ENCODE measurements at places on chromosomes 2 and 18.

GRCh38 chr2:218827701-218828476 lies 3.7 kb downstream of the PRKAG3 start:
- DNase-seq: no peak

GRCh38 chr2:210458395-210458794 lies 18.2 kb downstream of the LANCL1 start:
- no peak for DNase-seq

GRCh38 chr18:57925706-57926105 lies 118.3 kb upstream of the NEDD4L start:
- no peak for DNase-seq

- DNase-seq: no peak
Observed at GRCh38 chr2:16693854-16694253, 28.2 kb upstream of the CYRIA start.

DNA sequence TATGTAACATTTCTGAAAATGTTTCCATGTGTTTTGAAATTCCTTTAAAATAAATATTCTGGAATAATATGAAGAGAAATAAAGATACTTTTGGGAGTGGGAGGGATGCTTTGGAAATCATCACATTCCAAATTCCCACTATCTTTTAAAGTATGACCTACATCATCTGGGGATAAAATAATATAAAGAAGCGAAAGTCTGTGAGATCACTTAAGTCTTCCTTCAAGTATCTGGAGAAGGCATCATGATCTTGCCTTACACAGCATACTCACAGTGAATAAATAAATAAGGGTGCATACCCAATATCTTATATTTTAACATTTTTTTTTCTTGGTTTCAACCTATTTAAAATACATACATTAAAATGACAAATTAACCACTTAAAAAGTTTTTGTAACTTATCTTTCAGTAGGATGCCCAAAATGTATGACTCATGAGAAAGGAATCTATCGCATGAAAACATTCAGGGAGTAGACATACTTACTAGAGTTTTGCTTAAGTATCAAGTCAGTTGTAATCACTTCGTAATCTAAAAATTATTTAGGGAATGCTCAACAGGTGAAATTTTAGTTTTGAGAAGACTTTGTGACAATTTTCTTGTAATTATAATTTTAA lies 248.3 kb upstream of the COL3A1 start:
- DNase-seq: no peak

DNA sequence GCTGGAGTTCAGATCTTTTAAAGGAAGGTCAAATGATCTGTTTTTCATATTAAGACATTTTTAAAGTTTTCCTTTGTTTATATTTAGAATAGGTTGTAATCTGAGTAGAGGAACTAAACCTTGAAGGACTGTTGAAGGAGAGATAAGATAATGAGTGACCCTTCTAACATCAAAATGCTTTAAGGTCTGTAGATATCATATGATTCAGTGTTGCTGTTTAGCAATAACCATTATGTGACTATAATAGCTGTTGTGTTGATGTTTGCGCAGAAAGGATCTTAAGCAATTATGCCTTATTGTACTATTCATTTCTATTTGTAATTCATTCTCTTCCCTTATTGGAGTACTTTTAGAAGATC lies 60.0 kb downstream of the SLC16A14 start:
- DNase-seq: no peak

- no peak for DNase-seq
Observed at GRCh38 chr2:182763311-182763912, 47.4 kb downstream of the DNAJC10 start.

DNA sequence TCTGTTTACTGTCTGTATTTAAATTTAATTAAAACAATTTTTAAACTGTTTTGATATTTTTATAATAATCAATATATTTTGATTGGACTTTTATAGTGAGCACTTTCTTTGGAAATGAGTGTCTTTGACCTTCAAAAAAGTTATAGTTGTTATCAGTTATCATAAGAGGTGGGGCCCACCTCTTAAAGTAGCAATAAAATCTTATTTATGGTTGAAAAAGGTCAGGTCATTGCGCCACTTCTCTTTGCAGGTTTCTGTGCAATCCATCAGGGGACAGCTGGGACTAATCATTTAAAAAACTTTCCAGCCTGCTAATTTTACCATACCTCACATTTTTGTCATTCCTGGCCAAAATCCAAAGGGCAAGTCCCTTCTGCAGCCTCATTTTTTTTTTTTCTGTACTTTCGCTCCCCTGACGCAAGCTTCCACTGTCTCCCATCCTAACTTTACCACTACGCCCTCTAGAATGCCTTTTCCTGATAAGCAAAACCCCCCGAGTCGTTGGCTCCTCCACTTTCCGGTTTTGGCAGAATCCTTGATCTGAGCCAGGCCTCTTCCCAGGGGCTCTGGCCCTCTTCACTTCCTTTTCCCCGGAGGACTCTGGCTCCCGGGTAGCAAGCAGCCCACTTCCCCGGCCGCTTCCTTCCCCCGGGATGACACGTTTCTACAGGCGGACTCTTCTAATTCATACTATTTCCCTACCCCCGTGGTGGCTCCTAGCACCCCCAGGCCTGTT lies 1.1 kb upstream of the SEH1L start:
- peak; percentile 23 for DNase-seq

DNA sequence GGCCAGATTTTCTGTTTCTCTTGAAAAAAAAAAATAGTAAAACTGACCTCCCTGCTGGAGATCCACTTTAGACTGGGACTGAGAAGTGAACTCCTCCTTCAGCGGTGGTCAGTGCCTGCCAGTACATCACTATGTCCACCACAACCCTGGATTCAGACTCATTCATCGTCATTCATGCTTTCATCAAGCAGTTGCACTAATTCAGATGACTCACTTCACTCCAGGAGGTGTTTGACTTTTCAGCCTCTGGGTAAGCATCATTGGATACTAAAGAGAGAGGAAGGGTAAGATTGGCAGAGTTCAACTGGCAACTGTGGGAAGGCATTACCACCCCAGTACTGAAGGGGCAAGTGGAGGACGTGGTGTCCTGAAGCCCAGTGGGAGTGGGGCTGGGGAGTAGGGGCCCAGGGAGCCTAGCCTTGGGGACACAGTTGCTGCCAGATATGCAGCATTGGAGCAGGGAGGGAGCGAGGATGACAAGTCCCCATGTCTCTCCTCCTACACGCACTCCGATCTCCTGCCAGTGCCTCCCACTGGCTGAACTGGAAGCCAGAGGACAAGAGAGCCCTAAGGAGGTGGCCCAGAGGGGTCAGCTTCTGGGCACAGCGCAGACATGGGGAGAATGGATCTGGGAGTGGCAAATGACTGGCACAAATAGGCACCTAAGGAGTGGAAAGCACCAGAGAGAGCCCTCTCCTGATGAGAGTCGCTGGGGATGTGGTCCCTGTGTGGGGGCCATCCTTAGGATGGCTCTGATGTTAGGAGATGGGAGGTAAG lies 111.1 kb downstream of the TGFA start:
- no peak for DNase-seq

DNA sequence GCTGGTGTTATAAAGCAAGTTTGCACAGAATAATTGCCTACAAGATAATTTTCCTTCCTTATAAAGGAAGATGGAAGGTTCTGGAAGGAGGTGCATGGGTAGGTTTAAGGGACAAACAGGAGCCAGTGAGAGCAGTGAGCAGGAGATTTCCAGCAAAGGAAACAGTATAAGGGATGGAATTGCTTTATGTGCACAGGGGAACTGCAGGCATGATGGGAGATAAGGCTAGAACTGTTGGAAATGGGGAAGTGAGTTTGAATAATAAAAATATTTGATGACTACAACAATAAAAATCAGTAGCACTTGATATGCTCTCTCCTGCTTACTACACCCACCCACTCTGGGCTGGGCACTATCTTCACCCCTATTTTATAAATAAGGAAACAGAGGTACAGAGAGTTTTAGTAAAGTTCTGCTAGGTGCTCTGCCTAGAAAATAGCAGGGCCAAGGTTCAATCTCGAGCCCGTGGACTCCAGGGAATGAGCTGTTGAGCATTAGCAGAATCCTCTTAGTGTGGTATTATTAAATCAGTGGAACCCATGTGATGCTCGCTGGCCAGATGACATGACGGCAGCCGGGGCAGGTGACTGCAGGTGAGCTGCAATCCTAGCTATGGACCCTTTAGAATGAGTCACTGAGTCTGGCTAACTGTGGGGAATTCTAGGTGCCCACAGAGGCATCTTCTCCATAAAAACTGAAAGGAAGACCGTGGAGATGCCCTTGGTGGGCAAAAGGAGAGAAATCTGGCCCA lies 302.5 kb downstream of the PIEZO2 start:
- DNase-seq: no peak

DNA sequence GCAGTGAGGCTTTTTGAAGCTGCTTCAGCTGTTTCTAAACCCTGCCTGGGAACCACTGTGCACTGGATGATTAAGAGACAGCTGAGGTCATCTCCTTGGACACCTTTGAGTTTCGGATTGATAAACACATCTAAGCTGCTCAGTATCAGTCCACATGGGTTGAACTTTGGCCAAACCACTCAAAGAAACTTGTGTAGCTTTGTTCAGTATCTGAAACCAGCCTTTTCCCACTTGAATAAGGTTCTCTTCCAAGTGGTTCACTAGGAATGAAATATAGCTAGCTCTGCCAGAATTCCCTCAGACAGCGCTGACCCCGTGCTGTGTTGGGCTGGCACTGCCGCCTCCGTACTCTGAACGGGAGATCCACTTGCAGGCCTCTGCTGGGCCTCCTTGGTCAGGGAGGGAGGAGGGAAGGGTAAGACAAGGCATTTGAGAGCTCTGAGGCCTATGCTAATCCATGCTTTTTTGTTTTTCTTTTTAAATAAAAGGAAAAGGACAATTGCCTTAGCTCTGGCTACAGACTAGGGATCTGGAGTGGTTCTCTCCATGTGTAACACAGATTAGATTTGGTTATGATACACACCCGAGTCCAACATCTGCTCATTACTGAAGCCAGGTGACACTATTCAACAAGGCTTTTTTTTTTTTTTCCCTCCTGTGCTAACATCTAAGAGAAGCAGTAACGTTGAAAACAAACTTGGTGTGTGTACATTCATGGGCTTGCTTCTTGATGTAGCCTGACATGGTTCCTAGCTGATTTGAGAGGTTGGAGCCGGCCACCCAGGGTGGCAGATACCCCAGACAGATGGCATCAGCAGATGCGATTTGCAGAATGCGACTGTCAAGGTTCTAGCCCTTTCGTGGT lies 67.7 kb downstream of the NCK2 start:
- no peak for DNase-seq

Data from activated naive CD4-positive, alpha-beta T cell (primary cell).